Activated T-cell treated with anti-CD3 and anti-CD28 coated beads, Interleukin-2, amount 50 U/mL, for 1 hour (primary cell): ENCODE measurements at places on chromosomes 13 and 19.

GRCh38 chr13:71477735-71478134, 389.3 kb downstream of the DACH1 start:
- no peak for DNase-seq

- DNase-seq = no peak
Measured at GRCh38 chr19:44623080-44623479, 9.7 kb downstream of the IGSF23 start.

DNA sequence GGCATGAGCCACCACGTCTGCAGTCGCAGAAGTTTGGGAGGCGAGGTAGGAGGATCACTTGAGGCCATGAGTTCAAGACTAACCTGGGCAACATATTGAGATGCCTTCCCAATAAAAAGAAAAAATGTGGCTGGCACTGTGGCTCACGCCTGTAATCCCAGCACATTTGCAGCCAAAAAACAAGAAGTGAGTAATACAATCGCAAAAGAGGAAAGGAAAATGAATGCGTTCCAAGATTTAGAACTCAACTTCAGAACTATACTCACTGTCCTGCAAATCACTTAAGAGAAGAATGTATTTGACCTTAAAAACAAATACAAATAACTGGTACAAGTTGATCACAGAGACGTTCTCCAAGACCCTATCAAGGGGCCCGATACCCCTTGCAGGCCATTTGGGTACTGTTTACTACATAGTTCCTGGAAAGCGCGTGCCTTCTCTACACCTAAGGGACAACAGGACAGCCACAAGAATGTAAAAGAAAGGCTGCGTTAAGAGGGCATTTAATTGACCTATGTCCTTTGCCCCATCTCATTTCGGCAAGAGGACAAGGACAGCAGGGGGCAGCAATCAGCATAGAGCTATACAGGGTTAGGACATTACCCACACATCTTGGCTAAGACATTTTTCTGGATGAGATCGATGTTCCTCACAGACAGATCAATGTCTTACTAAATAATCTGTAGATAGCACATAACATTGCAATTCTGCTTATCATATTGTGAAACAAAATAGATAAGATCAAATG, 41.3 kb downstream of the FLT3 start:
- DNase-seq = peak; percentile 23

GRCh38 chr13:112740502-112741131, 50.8 kb downstream of the ATP11A start:
- DNase-seq = no peak

DNA sequence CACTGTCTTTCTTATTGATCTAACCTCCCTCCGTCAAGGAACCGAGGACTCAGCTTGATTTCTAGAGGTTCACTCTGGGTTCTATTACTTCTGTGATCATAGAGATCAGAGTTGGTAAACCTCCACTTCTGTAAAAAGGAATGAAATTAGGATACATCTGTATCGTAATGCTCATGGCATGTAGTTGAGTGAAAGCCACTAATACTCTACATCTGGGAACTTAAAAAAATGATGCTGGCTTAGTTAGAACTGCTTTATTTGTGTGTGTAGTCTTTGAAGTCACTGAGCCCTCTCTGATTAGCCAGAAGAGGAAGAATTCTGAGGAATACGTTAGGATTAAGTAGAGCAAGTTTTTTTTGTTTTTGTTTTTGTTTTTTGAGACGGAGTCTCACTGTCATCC, 140.8 kb downstream of the GGACT start:
- no peak for DNase-seq

GRCh38 chr13:20043207-20043925, 84.8 kb downstream of the ZMYM2 start:
- DNase-seq = no peak

DNA sequence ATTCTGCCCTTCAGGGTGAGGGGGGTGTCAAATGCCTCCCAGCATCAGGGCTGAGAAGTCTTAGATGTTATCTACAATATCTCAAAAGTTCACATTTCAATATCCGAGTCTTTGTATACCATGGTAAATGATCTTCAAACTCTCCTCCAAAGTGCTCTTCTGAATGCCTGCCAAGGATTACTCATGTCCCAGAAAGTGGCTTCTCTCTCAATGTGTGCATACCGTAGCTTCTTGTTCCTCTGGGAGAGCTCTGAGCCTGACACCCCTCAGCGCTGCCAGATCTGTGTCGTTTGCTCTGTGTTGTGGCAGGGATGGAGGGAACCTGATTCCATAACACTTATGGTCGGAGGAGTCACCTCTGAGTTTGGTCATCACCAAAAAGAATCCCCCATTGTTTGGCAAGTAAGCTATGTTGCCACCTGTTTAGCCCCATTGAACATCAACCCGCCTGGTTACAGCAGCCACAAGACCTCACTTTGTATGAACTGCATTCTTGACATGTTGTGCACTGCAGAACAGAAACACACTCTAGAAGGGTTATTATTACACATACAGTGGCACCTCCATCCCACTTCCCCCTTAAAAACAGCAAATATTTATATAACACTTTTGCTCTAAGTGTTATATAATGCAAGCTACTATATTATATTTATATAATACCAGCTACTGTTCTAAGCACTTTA, 163.1 kb upstream of the MIR17HG start:
- DNase-seq = no peak

GRCh38 chr19:40716031-40716481, 630 bp downstream of the COQ8B start:
- DNase-seq = peak; percentile 70

GRCh38 chr13:67042556-67042955, 187.6 kb downstream of the PCDH9 start:
- DNase-seq = no peak

DNA sequence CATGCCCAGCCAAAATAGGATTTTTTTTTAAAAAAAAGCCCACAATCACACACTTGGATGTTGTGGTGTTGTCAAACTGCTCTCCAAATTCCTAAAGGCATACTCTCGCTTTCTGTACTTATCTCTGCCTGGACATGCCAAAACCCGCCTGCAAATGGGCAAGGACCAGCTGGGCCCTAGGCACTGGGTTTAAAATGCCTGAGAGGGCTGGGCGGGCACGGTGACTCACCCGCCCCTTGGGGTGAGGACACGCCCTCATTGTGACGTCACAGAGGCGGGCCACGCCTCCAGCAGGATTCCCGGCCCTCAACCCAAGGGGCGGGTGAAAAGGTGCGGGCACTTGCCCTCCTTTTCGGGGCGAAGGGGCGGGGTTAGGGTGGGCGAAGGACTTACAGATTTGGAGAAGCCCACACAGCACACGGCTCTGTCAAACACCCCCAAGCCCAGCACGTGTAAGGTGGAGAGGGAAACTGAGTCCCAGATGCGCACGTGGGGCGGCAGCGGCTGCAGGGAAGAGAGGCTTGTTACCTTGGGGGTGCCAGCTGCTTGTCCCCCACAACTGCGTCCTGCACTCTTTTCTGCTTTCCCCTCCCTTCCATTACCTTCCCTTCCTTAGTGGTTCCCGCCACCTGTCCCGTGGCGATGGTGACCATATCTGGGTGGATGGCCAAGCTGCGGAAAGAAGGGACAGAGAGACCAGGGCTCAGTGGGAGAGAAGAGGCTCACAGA, 6.6 kb downstream of the EML2 start:
- peak; percentile 40 for DNase-seq

GRCh38 chr19:11138601-11139300, 16.8 kb downstream of the SPC24 start:
- DNase-seq = no peak

- no peak for DNase-seq
Measured at GRCh38 chr19:40466219-40466984, 399 bp upstream of the SPTBN4 start.

DNA sequence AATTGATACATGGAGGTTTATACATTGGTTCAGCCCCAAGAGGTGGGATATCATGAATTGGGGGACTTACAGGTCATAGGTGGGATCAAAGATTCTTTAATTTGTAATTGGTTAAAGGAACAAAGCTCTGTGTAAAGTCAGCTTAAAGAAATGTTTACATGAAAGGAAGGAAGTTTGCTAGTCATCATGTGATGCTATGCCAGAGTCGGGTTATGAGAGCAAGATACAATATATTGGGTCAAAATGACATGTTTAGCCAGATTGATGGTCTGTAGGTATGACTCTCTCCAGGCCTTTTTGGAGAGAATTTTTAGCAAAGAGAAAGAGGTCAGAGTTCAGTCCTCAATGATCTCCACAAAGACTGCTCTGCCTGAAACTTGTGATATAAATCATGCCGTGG, 5.3 kb upstream of the CYSLTR2 start:
- no peak for DNase-seq

DNA sequence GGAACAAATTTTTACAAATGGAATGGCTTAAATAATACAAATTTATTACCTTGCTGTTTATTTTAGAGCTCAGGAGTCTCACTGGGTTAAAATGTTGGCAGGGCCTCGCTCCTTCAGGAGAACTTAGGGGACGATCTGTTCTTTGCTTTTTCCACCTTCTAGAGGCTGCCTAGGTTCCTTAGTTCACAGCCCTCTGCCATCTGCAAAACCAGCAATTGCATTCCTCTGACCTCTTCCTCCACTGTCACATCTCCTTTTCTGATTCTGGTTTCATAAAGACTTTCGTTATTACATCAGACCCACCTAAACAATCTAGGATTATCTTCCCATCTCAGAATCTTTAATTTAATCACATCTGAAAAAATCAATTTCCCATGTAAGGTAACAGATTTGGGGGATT, 249.6 kb upstream of the SPRY2 start:
- DNase-seq = no peak

GRCh38 chr13:22874839-22875238, 305.9 kb upstream of the SGCG start:
- no peak for DNase-seq

- no peak for DNase-seq
Measured at GRCh38 chr19:10021863-10022262, 8.6 kb downstream of the RDH8 start.
